ENCODE measurements at places on chromosomes 2 and 18.

DNA sequence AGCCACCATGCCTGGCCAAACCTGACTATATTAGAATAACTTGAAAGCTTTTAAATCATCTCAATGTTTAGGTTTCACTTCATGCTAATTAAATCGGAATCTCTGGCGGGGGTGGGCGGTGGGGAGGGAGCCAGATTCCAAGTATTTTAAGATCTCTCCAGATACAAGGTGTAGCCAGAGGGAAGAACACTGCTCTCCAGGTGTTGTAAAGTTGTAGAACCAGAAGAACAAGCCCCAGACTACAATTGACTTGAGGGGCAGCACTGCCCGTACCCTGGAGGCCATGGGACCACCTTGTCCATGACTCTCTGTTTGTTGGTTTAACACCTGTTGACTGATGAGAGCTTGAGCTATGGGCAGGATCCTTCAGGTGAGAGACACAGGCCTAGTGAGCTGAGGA is 33.1 kb upstream of the GTF2A1L start:
- DNase-seq = no peak

- peak; percentile 59 for DNase-seq
These were observed 44.5 kb downstream of the USP34 start for GRCh38 chr2:61426267-61426897.

DNA sequence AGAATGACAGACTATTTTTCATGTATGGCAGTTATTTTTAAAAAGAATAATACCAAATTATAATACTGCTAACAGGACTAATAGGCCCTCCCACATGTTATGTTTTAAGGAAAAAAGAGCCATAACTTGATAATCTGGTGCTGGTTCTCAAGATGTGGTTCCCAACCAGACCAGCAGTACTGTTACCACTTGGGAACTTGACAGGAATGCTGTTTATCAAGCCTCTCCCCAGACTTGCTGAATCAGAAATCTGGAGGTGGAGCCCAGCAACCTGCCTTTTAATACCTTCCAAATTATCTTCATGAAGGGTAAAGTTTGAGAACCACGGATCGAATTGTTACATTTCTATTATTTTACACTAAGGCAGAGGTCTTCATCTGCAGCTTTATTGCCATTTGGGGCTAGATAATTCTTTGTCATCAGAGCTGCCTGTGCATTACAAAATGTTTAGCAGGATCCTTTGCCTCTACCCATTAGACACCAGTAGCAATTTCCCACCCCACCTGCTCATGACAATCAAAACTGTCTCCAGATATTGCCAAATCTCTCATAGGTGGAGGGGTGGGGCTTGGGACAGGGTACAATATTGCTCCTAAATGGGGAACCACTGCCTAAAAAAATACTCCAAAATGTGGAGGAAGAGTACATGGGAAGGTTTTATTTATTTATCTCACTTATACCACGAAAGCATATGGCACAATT is 629.6 kb downstream of the ARHGAP15 start:
- no peak for DNase-seq

GRCh38 chr2:53437371-53437770 is 330.2 kb upstream of the CHAC2 start:
- no peak for DNase-seq

- no peak for DNase-seq
These were observed 58.7 kb upstream of the GAREM2 start for GRCh38 chr2:26114151-26114550.

DNA sequence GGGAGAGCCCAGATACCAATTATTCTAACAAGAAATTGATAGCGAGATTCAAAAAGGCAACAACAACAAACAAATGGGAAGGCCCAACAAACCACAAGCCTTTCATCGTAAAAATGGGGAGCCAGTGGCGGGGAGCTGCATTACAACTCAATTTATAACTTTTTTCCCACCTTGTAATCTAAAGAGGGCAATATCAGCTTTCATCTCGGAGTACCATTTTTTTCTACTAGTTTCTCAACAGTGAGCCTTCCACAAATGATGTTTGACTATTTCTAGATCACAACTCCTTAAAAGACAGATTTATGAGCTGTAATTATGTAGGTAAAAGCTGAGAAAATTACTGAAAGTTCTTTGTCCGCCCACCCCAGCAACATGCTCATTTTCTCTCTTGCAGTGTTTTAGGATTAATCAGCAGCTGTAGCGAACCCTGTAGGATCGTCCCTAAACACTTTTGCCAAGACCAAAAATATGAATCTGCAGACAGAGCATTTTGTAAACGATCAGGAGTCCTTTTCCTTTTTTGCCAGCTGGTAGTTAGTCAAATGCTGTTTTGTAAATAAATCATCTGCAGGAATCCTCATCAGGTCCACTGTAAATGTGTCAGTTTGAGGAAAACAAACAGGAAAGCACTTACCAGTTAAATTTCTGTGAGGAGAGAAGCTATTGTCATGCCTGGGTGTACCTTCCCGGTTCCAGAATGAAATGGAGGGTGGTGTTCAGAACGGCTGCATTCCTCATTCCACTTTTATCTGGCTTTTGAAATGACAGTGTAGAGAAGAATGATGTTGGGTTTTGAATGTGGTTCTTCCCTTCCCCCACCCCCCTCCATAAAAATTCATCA is 53.2 kb downstream of the EEF1B2 start:
- DNase-seq = no peak
